ENCODE measurements at places on chromosomes 7 and 10.

DNA sequence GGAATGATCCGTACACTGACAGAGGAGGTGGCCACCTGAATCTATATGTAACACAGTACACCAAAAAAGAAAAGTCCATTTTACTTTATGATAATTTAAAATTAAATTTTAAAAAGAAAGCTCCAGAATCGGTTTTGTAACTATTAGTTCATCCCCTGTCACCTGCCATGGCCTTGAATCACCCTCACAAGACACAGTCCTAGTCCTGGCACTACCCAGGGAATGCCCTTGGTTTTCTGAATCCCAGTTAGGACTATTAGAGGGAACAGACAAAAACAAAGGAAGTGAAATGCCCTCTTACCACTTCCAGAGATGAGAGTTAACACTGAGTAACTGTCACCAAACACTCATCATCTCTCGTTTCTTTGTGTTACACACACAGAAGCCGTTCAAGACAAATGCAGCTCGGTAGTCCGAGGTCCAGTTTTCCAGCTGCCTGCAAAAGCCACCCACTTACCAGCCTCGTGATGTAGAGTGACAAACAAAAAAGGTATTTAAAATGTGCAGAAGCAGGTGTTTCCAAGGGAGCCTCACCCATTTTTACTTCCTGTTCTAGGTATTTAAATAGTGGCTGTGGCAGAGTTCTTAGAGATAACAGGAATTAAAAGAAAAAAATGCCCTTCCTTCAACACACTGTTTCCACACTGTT is 6.1 kb downstream of the PTPRN2 start:
- no peak for DNase-seq

GRCh38 chr7:96183163-96183670 is 138.7 kb downstream of the SLC25A13 start:
- no peak for DNase-seq

DNA sequence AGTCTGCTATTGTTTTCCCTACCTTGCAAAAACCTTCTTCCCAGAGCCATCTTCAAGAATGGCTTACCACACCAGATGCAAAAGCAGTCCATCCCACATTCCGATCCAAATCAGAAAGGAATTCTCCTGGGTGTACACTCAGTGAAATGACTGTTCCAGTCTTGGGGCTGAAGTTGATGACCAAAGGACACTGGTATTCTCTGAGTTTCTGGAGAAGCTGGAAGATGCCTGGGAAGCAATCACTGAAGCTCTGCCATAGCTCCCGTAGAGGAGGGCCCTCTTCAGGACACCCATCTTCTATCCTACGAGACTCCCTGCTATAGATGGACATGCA is 155.7 kb downstream of the LCOR start:
- no peak for DNase-seq

DNA sequence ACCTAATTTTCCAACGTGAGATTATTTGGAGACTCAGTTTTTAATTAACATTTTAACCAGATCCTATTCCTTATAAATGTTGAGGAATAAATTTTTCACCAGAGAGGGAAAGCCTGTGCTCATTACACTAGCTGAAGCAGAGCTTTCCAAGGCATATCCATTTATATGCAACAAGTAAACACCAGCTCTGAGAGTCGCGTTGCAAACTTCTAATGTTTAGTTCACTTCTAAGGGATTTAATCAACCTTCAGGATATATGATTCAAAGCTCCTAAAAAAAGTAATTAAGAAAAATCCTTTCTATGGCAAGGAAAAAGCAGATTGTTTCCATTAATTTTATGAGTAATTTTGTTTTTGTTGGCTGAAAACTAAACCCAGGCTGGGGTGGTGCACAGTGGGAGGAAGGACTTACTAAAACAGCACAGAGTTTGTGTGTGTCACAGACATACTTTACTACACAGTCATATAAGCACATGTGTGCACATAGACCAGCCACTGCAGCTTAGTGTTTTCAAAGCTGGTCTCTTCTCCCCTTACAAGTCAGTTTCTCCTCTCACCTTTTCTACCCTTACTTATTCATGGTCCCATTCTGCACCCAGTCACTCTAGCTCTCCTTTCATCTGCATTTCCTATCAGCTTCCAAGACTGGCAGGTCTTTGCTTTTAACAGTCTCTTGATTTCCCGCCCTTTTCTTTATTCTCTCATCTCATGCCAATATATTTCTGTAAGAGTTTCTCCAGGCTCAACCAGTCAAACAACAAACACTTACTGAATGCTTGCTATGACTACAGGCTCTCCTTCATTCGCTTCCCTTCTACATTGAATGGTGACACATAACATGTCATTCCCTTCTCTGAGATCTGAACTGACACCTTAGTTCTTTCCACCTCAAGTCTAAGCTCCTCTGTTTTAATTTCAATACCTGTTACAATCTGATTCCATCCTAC is 81.1 kb upstream of the FZD1 start:
- no peak for DNase-seq

GRCh38 chr10:17196045-17196444 is 5.4 kb downstream of the TRDMT1 start:
- no peak for DNase-seq

- no peak for DNase-seq
These were observed 88.5 kb downstream of the NOC3L start for GRCh38 chr10:94274142-94274787.

DNA sequence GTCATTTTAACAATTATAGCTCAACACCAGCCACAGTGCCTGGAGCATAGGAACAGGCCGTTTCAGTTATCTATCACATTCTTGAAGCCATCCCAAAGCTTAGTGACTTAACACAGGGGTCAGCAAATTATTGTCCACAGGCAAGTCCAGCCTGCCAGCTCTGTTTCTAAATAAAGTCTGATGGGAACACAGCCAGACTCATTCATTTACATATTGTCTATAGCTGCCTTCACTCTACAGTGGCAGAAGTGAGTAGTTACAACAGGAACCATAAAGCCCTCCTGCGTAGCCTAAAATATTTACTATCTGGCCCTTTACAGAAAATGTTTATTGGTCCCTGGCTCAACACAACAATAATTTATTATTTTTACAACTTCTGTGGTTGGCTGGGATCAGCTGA is 407.5 kb upstream of the AUTS2 start:
- no peak for DNase-seq

- DNase-seq, result no peak
These were observed 381.8 kb upstream of the FZD8 start for GRCh38 chr10:36023939-36024338.

GRCh38 chr10:89574368-89574767 is 39.0 kb upstream of the SLC16A12 start:
- DNase-seq, result no peak

DNA sequence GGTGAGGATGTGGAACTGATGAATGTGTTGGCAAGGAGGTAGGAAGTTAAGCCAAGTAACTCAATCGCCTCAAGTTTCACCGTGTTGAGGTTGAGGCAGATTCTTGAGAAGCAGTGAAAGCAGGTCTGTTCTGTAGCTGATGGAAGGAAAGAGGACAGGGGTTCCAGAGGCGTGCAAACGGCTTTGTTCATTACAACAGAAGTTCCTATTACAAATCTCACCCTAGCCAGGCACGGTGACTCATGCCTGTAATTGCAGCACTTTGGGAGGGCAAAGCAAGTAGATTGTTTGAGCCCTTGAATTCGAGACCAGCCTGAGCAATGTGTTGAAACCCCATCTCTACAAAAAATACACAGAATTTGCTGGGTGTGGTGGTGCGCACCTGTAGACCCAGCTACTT is 36.9 kb upstream of the PTF1A start:
- DNase-seq, result no peak

DNA sequence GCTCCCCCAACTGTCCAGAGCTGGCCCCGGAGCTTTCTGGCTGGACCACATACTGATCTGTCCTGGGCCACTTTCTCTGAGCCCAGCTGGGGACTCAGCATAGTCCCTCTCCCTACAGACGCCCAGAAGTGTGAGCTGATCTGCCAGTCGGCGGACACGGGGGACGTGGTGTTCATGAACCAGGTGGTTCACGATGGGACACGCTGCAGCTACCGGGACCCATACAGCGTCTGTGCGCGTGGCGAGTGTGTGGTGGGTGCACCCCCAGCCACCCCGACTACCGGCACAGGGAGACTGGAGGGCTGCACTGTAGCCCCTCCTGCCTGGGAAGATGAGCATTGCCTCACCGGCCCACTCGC is 41.8 kb downstream of the TBATA start:
- no peak for DNase-seq

DNA sequence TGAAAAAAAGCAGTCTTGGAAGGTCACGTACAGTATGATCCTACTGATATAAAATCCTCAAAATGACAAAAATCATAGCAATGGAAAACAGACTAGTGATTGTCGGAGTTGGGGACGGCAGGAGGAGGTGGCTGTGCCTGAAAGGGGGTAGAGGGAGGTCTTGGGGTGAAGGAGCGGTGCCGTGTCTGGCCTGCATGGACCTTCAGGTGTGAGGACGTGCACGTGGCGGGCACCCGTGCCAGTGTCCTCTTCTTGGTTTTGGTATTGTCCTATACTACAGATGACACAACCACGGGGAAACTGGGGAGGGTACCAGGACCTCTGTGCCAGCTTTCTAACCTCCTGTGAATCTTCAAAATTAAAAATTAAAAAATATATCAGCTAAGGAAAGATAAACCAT is 73.0 kb downstream of the COBL start:
- DNase-seq, result no peak

GRCh38 chr10:111098679-111099437 is 22.0 kb downstream of the ADRA2A start:
- no peak for DNase-seq

All from CD4-positive, alpha-beta T cell treated with Interferon gamma for 1 hour (primary cell).